ENCODE measurements at places on chromosomes 4 and X. TPM values are rescaled to one million over a fixed set of nuclear protein-coding genes. Genes with fewer than 3 reads are reported as not detected.

Gene ABCG2
- 11.9 TPM for total RNA-seq

DNA sequence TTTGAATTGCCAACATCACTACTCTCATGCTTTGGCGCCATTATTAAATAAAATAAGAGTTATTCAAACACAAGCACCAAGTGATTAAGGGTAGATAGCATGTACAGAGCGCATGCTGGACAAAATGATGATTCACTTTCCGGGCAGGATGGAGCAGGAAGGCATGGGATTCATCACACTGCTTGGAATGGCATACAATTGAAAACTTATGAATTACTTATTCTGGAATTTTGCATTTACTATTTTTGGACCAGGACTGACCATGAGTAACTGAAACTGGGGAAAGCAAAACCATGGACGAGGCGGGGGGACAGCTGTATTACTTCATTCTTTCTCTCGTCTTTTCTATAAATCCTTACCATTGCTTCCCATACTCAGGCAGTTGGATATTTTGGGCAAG is 28.5 kb upstream of the FGF5 start:
- H3K36me3 ChIP-seq, result no peaks in the 10 kb centered on the region
- H3K27ac ChIP-seq, result peak overlapping the region; percentile 95
- no peaks in the 10 kb centered on the region for H3K27me3 ChIP-seq
- peak; percentile 85 for DNase-seq

GRCh38 chr4:135934026-135934425 is 1598.3 kb downstream of the PCDH18 start:
- no peak for DNase-seq
- H3K36me3 ChIP-seq, result no peaks in the 10 kb centered on the region
- no peak overlapping the region for H3K27ac ChIP-seq

GRCh38 chr4:92387459-92388069 is 83.8 kb downstream of the GRID2 start:
- H3K4me1 ChIP-seq, result no peaks in the 10 kb centered on the region
- H3K27ac ChIP-seq, result no peak overlapping the region
- H3K27me3 ChIP-seq, result no peaks in the 10 kb centered on the region
- DNase-seq, result peak; percentile 15
- H3K4me3 ChIP-seq, result no peak overlapping the region

- H3K4me1 ChIP-seq, result peaks cover 9% of the 10 kb centered on the region
- no peaks in the 10 kb centered on the region for H3K27me3 ChIP-seq
- no peaks in the 10 kb centered on the region for H3K36me3 ChIP-seq
- peak overlapping the region; percentile 21 for H3K27ac ChIP-seq
Measured at GRCh38 chrX:39477762-39478120, 620.0 kb downstream of the BCOR start.

- H3K4me3 ChIP-seq, result no peak overlapping the region
- DNase-seq, result no peak
- H3K4me1 ChIP-seq, result no peaks in the 10 kb centered on the region
- no peak overlapping the region for H3K27ac ChIP-seq
- H3K36me3 ChIP-seq, result no peaks in the 10 kb centered on the region
- H3K27me3 ChIP-seq, result no peaks in the 10 kb centered on the region
Measured at GRCh38 chr4:71367546-71367945, 28.7 kb downstream of the SLC4A4 start.

- H3K4me1 ChIP-seq, result peaks cover 13% of the 10 kb centered on the region
- no peaks in the 10 kb centered on the region for H3K27me3 ChIP-seq
- no peaks in the 10 kb centered on the region for H3K36me3 ChIP-seq
Measured at GRCh38 chr4:138951764-138952163, 63.8 kb upstream of the NOCT start.

- no peak overlapping the region for H3K4me3 ChIP-seq
- no peaks in the 10 kb centered on the region for H3K36me3 ChIP-seq
- no peaks in the 10 kb centered on the region for H3K4me1 ChIP-seq
- DNase-seq, result no peak
- no peak overlapping the region for H3K27ac ChIP-seq
Measured at GRCh38 chr4:3034231-3034630, 40.1 kb downstream of the HTT-AS start.

Gene AMTN
- total RNA-seq, result not detected

DNA sequence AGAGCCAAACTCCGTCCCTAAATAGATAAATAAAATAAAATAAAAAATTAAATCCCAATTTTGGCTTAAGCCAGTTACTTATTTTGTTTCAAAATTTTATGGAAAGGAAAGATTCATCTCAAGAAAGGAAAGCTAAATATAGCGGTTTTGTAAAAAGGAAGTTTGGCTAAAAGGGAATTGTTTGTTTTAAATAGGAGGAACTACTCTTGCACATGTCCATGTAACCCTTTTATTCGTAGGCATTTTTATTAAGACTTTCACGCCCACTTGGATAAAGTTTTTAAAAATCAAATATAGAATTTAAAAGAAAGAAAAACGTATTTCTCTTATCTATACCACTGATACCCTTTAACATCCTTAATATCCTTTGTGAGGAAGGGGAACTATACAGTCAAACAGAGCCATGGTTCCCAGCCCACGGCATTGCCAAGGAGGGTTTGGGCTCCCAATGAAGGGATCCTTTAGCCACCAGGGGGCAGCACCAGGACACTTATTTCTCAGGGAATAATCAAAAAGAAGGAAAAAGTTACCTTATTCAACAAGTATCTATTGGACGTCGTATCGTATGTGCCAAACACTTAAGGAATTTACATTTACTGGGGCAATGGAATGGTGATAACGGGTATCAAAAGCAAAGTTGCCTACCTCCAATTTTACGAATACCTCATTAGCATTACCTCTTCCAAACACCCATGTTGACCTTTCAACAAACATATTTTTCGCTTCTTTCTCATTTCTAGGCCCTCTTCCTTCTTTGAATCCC is 27.7 kb downstream of the CDKN2AIP start:
- H3K27me3 ChIP-seq, result no peaks in the 10 kb centered on the region
- no peaks in the 10 kb centered on the region for H3K36me3 ChIP-seq
- no peak overlapping the region for H3K27ac ChIP-seq
- 0 out of 2 replicates have a peak, but pooled peaks cover 3% of the 10 kb centered on the region for H3K4me1 ChIP-seq
- peak; percentile 83 for DNase-seq

Gene GRPEL1
- 21.1 TPM for total RNA-seq

DNA sequence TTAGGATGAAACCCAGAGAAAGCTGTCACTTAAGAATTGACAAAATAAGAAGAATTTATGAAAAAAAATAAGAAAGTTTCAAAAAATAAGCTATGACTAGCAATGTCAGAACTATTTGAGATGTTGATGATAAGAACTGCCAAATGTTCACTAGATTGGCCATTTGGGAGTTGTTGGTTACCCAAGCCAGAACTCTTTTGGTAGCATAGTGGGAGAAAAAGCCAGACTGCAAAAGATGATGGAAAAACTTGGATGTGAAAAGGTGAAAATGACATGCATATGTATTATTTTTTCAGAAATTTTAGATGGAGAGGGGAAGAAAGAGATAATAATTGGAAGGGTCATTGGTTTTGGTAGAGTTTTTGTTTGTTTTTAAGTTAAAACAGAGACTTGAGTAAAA is 397.2 kb upstream of the ATOH1 start:
- 0 out of 2 replicates have a peak, but pooled peaks cover 3% of the 10 kb centered on the region for H3K27me3 ChIP-seq
- no peak for DNase-seq
- no peaks in the 10 kb centered on the region for H3K4me1 ChIP-seq
- H3K4me3 ChIP-seq, result no peak overlapping the region
- H3K27ac ChIP-seq, result no peak overlapping the region

Gene SOWAHB
- not detected for total RNA-seq

DNA sequence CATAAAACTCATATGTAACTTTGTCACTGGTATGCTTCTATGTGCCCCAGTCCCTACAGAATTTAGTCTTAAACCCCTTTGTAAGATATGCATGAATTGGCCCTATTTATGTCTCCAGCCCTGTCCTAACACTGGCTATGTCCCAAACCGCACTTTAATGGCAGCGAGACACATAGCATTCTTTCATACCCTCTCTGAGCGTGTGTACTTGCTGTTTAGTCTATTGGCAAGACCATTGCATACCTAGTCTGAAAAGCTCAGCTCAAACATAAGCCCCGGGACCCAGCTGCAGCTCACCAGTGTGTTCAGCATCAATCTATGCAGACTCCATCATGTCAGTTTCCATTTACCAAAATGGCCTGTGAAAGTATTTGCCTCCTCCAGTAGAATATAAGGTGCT is 1018.4 kb upstream of the TENM3 start:
- no peaks in the 10 kb centered on the region for H3K27me3 ChIP-seq
- no peaks in the 10 kb centered on the region for H3K36me3 ChIP-seq
- H3K4me3 ChIP-seq, result no peak overlapping the region
- no peak overlapping the region for H3K27ac ChIP-seq
- DNase-seq, result no peak

GRCh38 chr4:165600959-165601683 is 222.3 kb downstream of the CPE start:
- no peaks in the 10 kb centered on the region for H3K4me1 ChIP-seq
- H3K27ac ChIP-seq, result no peak overlapping the region
- no peaks in the 10 kb centered on the region for H3K36me3 ChIP-seq
- no peak for DNase-seq

Gene DDIT4L
- total RNA-seq, result 2.6 TPM

GRCh38 chr4:47271291-47271690 is 192.2 kb downstream of the COMMD8 start:
- no peaks in the 10 kb centered on the region for H3K4me1 ChIP-seq
- no peak overlapping the region for H3K27ac ChIP-seq

GRCh38 chrX:22081475-22082092 is 49.5 kb downstream of the PHEX start:
- H3K4me1 ChIP-seq, result no peaks in the 10 kb centered on the region
- H3K36me3 ChIP-seq, result no peaks in the 10 kb centered on the region
- no peaks in the 10 kb centered on the region for H3K27me3 ChIP-seq
- no peak overlapping the region for H3K27ac ChIP-seq
- DNase-seq, result peak; percentile 26

- H3K4me1 ChIP-seq, result no peaks in the 10 kb centered on the region
- no peak overlapping the region for H3K4me3 ChIP-seq
- no peaks in the 10 kb centered on the region for H3K36me3 ChIP-seq
- H3K27ac ChIP-seq, result no peak overlapping the region
- H3K27me3 ChIP-seq, result no peaks in the 10 kb centered on the region
Measured at GRCh38 chr4:36476135-36476534, 194.7 kb downstream of the DTHD1 start.

Gene XPNPEP2
- not detected for total RNA-seq

Gene GEMIN8
- total RNA-seq, result 10.7 TPM

Gene MAGEB1
- total RNA-seq, result not detected

GRCh38 chr4:158777423-158778155 is 8.8 kb downstream of the FNIP2 start:
- H3K27me3 ChIP-seq, result no peaks in the 10 kb centered on the region
- peaks cover 44% of the 10 kb centered on the region for H3K4me1 ChIP-seq
- no peak for DNase-seq
- no peak overlapping the region for H3K27ac ChIP-seq
- H3K4me3 ChIP-seq, result no peak overlapping the region
- no peaks in the 10 kb centered on the region for H3K36me3 ChIP-seq

Gene TMEM271
- total RNA-seq, result not detected

DNA sequence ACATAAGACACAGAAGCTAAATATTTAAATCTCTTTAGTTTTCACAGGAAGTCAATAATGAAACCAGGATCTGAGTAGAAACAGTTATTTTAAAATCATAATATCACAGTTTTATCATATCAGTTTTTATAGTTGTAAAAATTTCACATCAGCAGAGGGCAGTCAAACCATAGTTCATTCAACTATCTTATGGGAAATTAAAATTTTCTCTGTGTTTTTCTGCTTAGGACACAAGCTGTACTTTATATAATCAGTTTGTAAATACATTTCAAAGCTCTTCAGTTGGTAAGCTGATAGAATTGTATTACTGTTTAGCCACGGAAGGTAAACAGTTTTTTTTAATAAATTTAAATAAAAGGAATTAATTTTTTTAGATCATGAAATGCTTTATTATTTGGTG is 204.8 kb upstream of the NUDT6 start:
- no peaks in the 10 kb centered on the region for H3K36me3 ChIP-seq
- H3K4me3 ChIP-seq, result no peak overlapping the region
- H3K27ac ChIP-seq, result peak overlapping the region; percentile 28
- peak; percentile 20 for DNase-seq
- H3K27me3 ChIP-seq, result no peaks in the 10 kb centered on the region

Gene SCML2
- 10.7 TPM for total RNA-seq

- no peak overlapping the region for H3K4me3 ChIP-seq
- no peak for DNase-seq
- no peaks in the 10 kb centered on the region for H3K4me1 ChIP-seq
- no peak overlapping the region for H3K27ac ChIP-seq
Measured at GRCh38 chr4:7464259-7464655, 29.5 kb upstream of the PSAPL1 start.

DNA sequence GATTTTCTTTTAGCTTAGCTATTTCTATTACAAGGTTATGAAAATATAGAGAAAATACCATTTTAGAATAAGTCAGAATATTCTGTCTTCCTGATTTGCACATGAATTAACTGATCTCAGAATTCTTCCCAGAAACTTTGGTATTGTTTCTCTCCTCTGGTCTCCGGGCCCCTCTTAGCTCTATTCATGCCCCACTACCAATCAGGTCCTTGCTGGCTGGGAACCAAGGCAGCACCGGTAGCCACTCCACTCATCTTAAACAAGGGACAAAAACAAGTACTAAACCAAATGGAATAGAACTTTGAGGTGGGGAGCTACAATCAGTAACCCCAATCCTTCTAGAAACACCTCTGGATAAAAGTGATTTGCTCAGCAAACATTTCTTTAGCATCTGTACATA is 64.3 kb downstream of the GPC3 start:
- H3K4me1 ChIP-seq, result peaks cover 8% of the 10 kb centered on the region
- H3K27me3 ChIP-seq, result no peaks in the 10 kb centered on the region
- no peak for DNase-seq
- no peak overlapping the region for H3K4me3 ChIP-seq

GRCh38 chr4:72994670-72995069 is 74.8 kb downstream of the COX18 start:
- no peak overlapping the region for H3K4me3 ChIP-seq
- DNase-seq, result no peak
- no peaks in the 10 kb centered on the region for H3K36me3 ChIP-seq
- no peak overlapping the region for H3K27ac ChIP-seq

DNA sequence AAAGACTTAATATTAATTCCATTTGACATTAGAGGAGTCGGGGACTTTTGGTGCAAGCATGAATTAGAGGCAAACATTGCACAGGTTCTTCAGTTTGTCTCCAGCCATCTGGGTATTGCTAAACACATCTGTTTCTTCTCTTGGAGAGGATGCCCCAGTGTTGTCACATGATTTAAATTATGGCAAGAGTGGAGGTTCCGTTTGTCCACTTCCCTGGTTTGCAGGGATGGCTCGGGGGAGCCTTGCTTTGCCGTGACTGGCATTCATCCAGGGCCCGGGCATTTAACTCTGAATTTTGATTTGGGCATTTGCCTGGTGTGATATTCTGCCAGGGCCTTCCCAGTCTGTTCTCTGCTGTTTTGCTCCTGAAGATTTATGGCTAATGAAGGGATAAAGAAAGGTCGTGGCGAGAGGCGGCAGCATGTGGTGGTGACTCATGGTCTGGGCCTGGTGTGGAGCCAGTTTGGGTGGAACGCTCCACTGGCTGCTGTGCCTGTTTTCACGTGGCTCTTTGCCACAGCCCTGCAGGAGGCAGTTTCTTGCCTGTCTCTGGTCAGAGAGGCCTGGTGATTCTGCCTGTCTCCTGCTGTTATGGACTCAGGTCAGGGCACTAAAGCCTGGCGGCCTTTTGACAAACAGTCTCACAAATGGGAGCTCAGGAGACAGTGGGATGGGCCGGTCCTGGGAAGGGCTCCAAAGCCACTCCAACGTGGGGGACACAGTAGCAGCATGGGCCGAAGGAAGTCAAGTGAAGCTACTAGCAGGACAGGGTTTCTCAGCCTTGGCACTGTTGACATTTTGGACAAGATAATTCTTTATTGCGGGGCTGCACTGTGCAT is 99.4 kb upstream of the PGRMC2 start:
- H3K27ac ChIP-seq, result peak overlapping the region; percentile 95
- peaks cover 55% of the 10 kb centered on the region for H3K4me1 ChIP-seq
- H3K27me3 ChIP-seq, result no peaks in the 10 kb centered on the region
- DNase-seq, result peak; percentile 95
- no peaks in the 10 kb centered on the region for H3K36me3 ChIP-seq
